CD4-positive, alpha-beta T cell treated with Interleukin-21 for 1 hour (primary cell): ENCODE measurements at places on chromosomes 3 and 15.

DNA sequence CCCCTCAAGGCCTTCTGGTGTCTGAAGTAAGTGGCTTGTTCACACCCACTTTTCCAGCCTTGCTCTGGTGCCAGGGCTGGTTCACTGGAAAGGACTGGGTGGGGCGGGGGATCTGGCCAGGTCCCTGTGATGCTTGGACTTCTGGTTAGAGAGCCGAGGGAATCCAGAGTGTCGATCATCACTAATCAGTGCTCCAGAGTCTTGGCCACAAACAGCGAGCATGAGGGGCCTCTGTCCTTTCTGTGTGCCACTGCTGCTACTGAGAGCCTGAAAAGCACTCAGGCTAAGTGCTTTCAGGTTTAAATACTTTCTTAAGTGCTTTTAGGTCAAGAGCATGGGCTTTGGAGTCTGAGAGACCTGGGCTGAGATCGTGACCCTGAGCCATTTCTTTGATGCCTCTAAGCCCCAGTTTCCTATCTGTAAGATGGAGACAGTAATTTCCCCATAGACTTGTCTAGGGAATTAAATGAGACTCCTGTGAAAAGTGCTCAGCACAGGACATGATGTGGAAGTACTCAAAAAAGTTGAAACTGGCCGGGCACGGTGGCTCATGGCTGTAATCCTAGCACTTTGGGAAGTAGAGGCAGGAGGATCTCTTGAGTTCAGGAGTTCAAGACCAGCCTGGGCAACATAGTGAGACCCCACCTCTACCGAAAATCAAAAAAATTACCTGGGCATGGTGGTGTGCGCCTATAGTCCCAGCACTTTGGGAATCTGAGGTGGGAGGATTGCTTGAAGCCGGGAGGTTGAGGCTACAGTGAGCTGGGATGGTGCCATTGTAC is 53.8 kb upstream of the SEC22A start:
- DNase-seq = no peak

GRCh38 chr3:34207806-34208205 is 409.4 kb downstream of the PDCD6IP start:
- no peak for DNase-seq

GRCh38 chr3:77837456-77838025 is 797.6 kb downstream of the ROBO2 start:
- DNase-seq = no peak

DNA sequence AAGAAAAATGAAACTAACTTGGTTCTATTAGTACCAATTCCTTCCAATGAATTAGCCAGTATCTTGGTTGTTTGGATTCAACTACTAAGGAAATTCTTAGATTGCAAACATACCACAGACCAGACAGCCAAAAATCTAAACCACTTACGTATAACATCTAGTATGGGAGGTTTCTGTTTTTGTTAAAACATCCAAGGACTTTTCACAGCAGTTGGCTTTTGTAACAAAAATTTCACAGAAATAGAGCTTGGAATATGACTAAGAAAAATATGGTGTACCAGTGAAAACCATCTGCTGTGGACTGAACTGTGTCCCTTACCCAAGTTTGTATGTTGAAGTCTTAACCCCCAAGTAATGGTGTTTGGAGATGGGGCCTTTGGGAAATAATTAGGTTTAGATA is 199.2 kb downstream of the OTOL1 start:
- no peak for DNase-seq

DNA sequence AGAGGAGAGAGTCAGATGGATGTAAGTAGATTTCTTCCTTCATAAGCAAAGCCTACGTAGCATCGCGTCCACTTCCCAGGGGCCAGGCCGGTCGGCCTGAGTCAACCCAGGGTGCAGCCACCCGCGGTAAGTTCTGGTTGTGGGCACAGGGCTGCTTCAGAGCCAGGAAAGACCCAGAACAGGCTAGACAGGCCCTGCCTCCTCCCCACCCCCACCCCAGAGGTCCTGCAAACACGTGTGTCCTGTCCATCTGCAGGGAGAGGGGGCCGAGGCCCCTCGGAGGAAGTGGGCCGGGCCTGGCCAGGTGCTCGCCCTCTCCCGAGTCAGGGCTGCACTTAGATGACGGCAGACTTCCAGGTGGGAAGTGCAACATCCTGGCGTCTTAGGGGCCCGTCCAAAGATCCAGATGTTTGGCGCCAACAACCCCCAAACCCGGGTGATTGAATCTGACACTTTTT is 100.8 kb upstream of the ALDH1A3 start:
- no peak for DNase-seq

GRCh38 chr3:12158387-12159226 is at the start of gene TIMP4:
Gene TIMP4 (minus strand): TSS chr3:12158912. CDS start chr3:12158840, 72 bp downstream.
- no peak for DNase-seq

DNA sequence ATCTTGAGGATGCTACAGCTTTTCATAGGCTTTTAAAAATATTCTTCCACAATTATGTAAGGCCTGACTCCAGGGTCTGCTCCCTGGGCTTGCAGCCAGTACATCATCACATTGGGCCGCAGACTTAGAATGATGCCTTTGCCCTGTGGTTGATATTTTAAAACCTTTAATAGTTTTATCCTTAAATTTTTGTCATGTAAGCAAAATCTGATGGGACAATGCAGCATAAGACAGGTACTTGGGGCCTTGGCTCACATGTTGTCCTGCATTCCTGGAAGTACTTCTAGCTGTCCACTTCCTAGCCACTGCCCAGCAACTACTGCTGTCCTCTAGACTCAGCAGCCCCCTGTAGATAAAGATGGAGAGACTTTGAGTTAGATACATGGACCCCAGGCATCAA is 197.3 kb upstream of the SLITRK3 start:
- no peak for DNase-seq

- DNase-seq = no peak
Observed at GRCh38 chr15:78223396-78224022, 10.9 kb downstream of the ACSBG1 start.

GRCh38 chr3:88611826-88612326 is 462.1 kb downstream of the C3orf38 start:
- no peak for DNase-seq

GRCh38 chr3:115169808-115170207 is 22.7 kb upstream of the ZBTB20 start:
- DNase-seq = peak; percentile 22

GRCh38 chr3:54550221-54550977 is 377.5 kb downstream of the LRTM1 start:
- no peak for DNase-seq

GRCh38 chr3:71881732-71882131 is 96.8 kb upstream of the PROK2 start:
- DNase-seq = no peak

- no peak for DNase-seq
Observed at GRCh38 chr3:112061152-112061551, 25.0 kb upstream of the C3orf52 start.

GRCh38 chr3:67940210-67940952 is 286.0 kb upstream of the SUCLG2 start:
- DNase-seq = no peak

DNA sequence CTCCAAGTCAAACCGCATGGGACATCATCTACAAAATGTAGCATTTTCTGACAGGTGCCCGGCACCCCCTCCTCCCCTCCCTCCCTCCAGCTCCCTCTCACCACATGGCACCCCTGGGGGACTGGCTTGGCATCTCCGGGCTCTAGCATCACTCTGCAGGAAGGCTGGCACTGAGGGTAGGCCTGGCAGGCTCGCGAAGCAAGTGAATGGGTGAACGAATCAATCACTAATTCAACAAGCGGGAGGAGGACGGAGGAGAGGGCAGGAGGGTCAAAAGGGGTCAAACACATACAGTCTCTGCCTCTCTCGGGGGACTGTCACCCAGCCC is 155.7 kb downstream of the NUP210 start:
- no peak for DNase-seq

DNA sequence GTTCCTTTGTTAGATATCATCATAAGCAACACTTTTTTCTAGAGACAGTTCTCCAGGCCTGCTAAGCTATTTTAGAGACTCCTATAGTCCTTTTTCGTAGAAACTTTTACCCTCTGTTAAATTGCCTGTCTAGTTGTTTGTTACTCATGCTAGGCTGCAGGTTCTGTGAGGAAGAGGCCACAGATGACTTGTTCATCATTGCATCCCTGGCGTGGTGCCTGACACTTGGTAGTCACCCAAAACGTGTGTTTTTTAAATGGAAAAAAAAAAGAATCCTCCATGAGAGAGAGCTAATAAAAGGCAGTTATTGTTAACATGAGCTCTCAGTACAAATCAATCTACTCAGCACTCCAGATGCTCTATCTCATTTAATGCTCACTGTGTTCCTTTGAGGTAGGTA is 35.1 kb downstream of the CCDC54 start:
- no peak for DNase-seq

DNA sequence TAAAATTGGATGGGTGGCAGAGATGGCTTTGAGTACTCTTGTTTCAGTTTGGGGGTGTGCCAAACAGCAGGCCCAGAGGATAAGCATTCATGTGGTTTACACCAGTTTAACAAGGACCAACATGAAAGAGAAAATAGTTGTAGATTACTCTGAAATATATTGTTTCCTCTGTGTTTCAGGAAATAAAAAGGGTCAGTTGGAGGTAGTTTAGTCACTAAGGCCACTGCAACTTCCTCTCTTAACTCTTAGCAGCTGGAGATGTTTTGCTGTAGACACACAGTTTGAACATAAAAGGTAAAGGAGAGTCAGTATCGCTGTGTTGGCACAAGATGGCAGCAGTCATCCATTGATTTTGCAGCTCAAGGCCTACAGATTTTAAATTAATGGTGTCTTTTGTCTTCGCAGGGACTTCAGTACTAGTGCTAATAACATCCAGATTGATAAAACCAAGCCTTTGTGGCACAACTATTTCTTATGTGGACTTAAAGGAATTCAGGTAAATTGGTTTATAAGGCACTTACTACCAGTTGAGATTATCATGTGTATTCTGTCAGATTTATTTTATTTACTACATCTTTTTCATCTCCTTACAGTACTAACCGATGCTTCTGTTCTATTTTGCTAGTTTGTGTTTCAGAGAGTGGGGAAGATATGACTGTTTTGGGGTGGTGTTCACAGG is 65.5 kb downstream of the GALK2 start:
- DNase-seq = peak; percentile 63

DNA sequence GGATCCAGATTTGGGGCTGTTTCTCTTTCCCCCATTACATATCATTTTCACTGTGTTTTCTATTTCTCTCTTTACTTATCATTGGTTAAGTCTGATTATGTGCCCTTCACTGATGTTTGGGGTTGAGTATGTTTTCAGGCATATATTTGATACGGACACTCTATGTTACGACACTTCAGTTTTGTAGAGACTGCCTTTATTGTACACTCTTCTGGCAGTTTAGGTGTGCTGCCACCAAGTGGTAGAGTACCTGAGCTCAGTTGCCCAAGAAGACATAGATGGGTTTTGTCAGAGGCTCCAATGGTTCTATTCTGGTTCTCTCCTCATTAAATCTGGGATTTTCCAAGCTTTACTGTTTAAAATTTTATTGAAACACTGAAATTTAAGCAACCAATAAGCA is 255.0 kb upstream of the ROPN1 start:
- DNase-seq = no peak

DNA sequence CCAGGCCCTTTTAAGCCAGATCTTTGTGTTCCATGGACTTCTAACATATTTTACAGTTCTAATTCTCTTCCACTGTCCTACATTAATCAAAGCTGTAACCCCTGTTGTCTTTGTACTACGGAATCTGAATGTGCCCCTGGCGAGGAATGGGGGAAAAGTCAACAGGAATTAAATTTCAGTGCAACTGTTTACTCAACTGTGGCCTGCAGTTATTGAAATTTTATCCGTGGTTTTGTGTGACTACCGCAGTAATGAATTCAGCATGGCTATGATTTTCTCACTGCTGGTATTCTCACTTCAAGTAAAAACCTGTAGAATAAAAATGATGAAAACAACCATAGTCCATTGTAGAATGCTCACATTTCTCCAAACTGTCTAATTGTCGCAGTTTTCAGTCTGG is 388.0 kb downstream of the FOXP1 start:
- DNase-seq = no peak

DNA sequence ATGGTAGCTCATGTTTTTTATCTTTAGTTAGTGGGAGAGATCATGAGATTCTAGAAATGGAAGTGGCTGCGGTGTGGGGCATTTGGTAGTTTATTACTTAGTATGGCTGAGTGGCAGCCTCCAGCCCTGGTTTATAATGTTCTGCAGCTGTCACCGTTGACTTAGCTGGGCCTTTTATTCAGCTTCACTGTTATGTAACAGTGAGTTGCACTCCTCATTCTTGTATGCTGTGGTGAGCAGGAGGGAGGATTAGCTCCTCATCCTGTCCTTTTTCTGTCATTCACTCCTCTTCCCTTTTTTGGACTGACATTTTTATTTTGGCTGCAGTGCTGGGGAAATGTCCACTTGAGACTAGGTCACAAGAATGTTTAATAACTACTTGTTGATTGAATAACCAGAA is 29.5 kb downstream of the RAD54L2 start:
- no peak for DNase-seq

DNA sequence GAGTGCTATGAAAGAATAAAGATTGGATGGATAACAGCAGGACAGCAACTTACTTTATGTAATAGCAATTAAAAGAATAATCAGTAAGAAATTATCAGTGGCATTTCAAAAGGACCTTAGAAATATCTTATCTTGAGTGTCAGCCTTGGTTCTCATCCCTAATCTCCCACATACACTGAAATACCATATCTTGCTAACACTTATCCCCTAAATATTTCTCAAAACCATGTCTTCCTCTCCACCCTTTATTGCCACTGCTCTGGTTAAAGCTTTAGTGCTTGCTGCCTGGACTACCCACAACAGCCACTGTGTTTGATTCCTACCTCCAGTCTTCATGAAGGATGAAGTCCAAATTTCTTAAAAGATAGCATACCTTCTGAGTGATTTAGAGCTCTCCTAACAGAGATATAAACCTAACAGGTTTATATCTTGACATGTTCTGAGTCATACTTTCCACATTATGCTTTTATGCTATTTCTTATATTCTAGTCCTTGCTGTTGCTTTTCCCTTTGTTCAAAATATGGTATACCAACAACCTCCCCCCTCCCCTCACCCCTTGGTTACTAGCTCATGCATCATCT is 202.8 kb downstream of the RSRC1 start:
- DNase-seq = no peak

- DNase-seq = no peak
Observed at GRCh38 chr3:25826510-25826909, 36.6 kb downstream of the OXSM start.

- no peak for DNase-seq
Observed at GRCh38 chr3:150404023-150404422, 4.1 kb upstream of the TSC22D2 start.

GRCh38 chr3:107993771-107994170 is 97.1 kb downstream of the CD47 start:
- no peak for DNase-seq

GRCh38 chr3:71064291-71064955 is 519.1 kb downstream of the FOXP1 start:
- peak; percentile 79 for DNase-seq

GRCh38 chr3:16432714-16433113 is 80.8 kb downstream of the RFTN1 start:
- no peak for DNase-seq

- DNase-seq = no peak
Observed at GRCh38 chr3:52982839-52983238, 63.0 kb downstream of the SFMBT1 start.

GRCh38 chr3:73665286-73665685 is 40.5 kb upstream of the PDZRN3 start:
- no peak for DNase-seq
